ENCODE measurements at places on chromosomes 7 and 10.

GRCh38 chr10:89274928-89275327, 23.4 kb upstream of the LIPA start:
- DNase-seq, result no peak

GRCh38 chr7:70698219-70698832, 433.6 kb upstream of the GALNT17 start:
- DNase-seq, result peak; percentile 65

- DNase-seq, result peak; percentile 65
These were observed 26.8 kb downstream of the GOT1 start for GRCh38 chr10:99403674-99404073.

DNA sequence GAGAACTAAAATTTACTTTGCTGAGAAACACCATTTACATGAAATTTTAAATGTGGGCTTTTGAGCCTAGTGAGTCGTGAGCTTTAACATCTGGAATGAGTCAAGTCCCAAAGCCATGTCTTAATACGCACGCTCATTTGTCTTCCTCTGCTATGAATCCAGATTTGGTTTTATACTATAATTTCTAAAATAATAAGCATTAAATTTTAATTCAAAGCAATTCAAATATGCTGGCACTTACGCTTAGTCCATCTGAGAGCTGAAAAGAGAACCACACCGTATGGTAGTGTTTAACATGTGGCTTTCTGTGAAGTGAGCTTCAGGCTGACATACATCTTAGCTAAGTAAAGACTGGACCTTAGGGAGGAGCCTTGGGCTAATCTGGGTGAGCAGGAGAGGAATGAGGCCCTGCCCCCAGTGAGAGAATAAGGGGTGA, 52.2 kb downstream of the CUBN start:
- DNase-seq, result no peak

- peak; percentile 68 for DNase-seq
These were observed 13.6 kb upstream of the BPGM start for GRCh38 chr7:134632937-134633540.

- DNase-seq, result no peak
These were observed 265.7 kb upstream of the MAGI2 start for GRCh38 chr7:79719216-79719615.

GRCh38 chr7:102973096-102973802, 60.4 kb downstream of the LRRC17 start:
- DNase-seq, result no peak

- DNase-seq, result no peak
These were observed 56.8 kb upstream of the LANCL2 start for GRCh38 chr7:55308186-55308929.

DNA sequence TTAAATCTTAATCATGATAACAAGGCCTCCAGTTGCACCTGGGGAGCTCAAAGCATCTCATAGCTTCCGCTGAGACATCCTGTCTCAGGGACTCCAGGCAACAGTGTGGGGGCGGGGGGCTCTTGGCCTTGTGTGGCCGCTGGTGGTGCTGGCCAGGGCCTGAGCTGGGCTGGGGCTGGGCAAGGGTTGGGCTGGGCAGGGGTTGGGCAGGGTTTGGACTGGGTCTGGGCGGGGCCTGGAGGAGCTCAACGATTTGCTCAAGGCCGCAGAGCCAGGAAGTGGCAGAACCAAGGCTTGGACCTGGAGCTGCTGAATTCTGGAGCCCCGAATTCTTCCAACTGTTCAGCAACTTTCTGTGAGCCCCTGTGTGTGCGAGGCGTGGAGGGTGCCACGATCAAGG, 37.9 kb upstream of the PSMG3 start:
- DNase-seq, result peak; percentile 14

Measured in kidney capillary endothelial cell (primary cell).